Breast epithelium (tissue), 4 donors: ENCODE measurements at places on chromosomes 5 and 9.

DNA sequence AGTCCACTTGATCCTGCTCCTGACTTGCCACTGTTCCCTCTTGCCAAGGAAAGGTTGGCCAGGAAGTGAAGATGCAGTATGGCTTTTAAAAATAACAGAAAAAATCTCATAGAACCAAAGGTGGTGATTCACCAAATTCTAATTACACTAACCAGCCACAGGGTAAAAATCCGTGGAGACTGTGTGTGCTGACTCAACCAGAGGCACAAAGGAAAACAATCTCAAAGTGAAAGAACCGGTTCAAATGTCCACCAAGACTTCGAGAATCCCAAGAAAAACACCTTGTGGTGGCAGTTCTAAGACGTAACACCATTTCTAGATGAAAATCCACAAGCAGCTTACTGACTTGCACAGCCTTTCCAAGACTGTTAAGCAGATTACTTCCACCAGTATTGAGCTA, 279.1 kb downstream of the TLE1 start:
- no peak overlapping the region for H3K27ac ChIP-seq
- no peaks in the 10 kb centered on the region for H3K36me3 ChIP-seq
- no peak overlapping the region for H3K4me3 ChIP-seq

- no peak for DNase-seq
- no peak overlapping the region for H3K27ac ChIP-seq
- H3K4me1 ChIP-seq, result peaks cover 11% of the 10 kb centered on the region
- no peaks in the 10 kb centered on the region for H3K36me3 ChIP-seq
- H3K4me3 ChIP-seq, result no peak overlapping the region
- H3K27me3 ChIP-seq, result no peaks in the 10 kb centered on the region
Observed at GRCh38 chr9:19283072-19283710, 52.7 kb downstream of the DENND4C start.

- H3K27me3 ChIP-seq, result no peaks in the 10 kb centered on the region
- H3K27ac ChIP-seq, result peak overlapping the region; percentile 79
- H3K36me3 ChIP-seq, result no peaks in the 10 kb centered on the region
Observed at GRCh38 chr5:125484272-125484741, 737.9 kb upstream of the ZNF608 start.

- DNase-seq, result no peak
- H3K4me3 ChIP-seq, result no peak overlapping the region
- H3K4me1 ChIP-seq, result no peaks in the 10 kb centered on the region
- no peaks in the 10 kb centered on the region for H3K36me3 ChIP-seq
- no peak overlapping the region for H3K27ac ChIP-seq
Observed at GRCh38 chr9:111966861-111967291, 70.3 kb downstream of the UGCG start.

- no peaks in the 10 kb centered on the region for H3K4me1 ChIP-seq
- no peaks in the 10 kb centered on the region for H3K36me3 ChIP-seq
- no peaks in the 10 kb centered on the region for H3K27me3 ChIP-seq
Observed at GRCh38 chr5:138918686-138919085, 43.6 kb upstream of the LRRTM2 start.

DNA sequence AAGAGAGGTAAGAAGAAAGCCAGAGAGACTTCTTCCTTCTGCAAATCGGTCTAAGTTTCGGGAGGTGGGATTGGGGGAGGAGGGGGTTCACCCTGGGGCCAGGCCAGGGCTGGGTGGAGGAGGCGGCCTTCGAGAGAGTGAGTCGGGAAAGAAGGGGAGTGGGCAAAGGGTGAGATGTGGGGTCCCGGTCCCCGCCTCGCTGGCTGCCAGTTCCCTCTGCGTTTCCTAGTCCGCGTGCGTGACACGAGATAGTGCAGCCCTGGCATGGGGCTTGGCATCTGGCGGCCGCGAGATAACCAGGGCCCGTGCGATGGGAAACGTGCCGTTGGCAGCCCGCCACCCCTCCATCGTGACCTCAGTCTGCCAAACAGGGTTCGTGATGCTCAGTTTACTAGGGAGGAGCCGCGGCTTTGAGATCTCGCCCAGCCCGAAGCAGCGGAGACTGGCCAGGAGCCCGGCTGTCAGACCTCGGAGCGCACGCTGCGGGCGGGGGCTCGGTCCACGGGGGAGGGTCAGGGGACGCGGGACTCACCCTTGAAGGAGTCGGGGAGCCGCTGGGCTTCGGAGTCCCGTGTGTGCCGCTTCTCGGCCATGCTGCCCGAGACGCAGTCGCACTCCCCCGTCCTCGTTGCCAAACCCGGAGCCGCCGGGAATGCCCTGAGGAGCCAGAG, at the start of gene STOM:
STOM (minus strand) TSS at position 656 of the 671 bp plus-strand sequence; CDS start at position 593, 63 bp downstream.
- H3K4me3 ChIP-seq, result peak within 1 kb of the TSS; percentile 68
- DNase-seq, result peak; percentile 75
- H3K27me3 ChIP-seq, result no peaks in the 10 kb centered on the region
- H3K27ac ChIP-seq, result peak within 1 kb of the TSS; percentile 99
- no peaks in the 10 kb centered on the region for H3K36me3 ChIP-seq
- H3K4me1 ChIP-seq, result peaks cover 27% of the 10 kb centered on the region

- no peak overlapping the region for H3K4me3 ChIP-seq
- no peaks in the 10 kb centered on the region for H3K36me3 ChIP-seq
- no peaks in the 10 kb centered on the region for H3K27me3 ChIP-seq
- H3K27ac ChIP-seq, result no peak overlapping the region
- no peak for DNase-seq
Observed at GRCh38 chr5:90285581-90285980, 124.0 kb downstream of the CETN3 start.

- no peak overlapping the region for H3K27ac ChIP-seq
- DNase-seq, result no peak
- H3K4me1 ChIP-seq, result no peaks in the 10 kb centered on the region
Observed at GRCh38 chr5:150256410-150257064, 33.0 kb downstream of the CAMK2A start.

GRCh38 chr5:72508241-72509170, 1.3 kb upstream of the ZNF366 start:
- no peaks in the 10 kb centered on the region for H3K36me3 ChIP-seq
- H3K27ac ChIP-seq, result no peak overlapping the region
- no peaks in the 10 kb centered on the region for H3K27me3 ChIP-seq
- no peak for DNase-seq
- no peak overlapping the region for H3K4me3 ChIP-seq

DNA sequence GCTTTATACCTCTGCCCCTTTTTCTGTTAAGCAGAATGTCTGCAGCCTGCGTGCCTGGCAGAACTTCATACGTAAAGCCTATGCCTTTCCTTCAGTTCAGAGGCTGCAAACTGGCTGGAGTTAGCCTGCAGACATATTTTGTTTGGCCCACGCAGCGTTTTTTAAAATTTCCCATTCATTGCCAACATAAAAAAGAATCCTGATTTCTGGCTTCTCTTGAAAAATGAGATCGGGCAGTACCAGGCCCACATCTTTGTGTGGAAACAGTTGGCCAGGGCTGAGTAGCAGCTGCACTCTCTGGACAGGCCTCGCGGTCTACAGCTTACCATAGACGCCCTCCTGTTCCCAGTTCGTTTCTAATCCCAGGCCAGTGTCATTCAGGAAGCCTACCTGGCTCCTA, 104.4 kb downstream of the SMARCA2 start:
- no peak for DNase-seq
- H3K4me1 ChIP-seq, result peaks cover 12% of the 10 kb centered on the region
- H3K36me3 ChIP-seq, result no peaks in the 10 kb centered on the region
- no peak overlapping the region for H3K4me3 ChIP-seq
- peak overlapping the region; percentile 56 for H3K27ac ChIP-seq

DNA sequence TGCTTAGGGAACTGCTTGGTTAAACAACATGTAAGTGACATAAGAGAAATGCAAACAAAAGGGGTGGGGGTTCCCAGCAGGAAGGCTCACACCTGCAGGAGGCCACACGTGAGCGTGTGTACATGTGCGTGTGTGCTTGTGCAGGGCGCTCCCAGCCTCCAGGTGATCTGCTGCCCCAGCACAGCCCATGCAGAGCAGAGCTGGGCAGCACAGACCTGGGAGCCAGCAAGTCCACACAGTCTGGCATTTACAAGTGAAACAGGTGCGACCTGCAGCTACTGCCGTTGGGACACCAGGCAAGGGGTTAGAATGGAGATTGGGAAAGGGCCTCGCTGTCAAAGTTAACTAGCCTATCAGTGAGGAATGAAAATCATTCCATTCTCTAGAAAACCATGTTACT, 41.8 kb downstream of the GRAMD2B start:
- peak overlapping the region; percentile 79 for H3K27ac ChIP-seq
- no peaks in the 10 kb centered on the region for H3K36me3 ChIP-seq
- H3K27me3 ChIP-seq, result no peaks in the 10 kb centered on the region
- H3K4me1 ChIP-seq, result peaks cover 36% of the 10 kb centered on the region

DNA sequence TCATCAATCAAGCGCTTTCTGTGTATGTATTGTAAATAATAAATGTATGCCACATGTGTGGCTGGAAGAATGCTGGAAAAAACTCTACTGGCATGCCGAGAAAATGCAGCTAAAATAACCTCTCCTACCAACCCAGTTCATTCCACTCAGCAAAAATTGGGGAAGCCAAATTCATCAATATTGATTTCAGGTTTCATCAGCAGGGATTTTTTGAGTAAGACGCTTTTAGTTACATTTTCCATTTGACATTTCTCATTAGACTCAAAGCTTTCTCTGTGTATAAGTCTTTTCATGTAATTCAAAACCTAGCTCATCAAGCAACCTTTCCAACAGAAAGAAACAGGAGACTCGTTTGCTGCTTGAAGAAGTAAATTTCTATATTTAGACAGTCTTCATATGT, 338.1 kb downstream of the DMRT2 start:
- no peak overlapping the region for H3K27ac ChIP-seq
- H3K36me3 ChIP-seq, result no peaks in the 10 kb centered on the region
- no peaks in the 10 kb centered on the region for H3K27me3 ChIP-seq
- H3K4me1 ChIP-seq, result no peaks in the 10 kb centered on the region

- no peak for DNase-seq
- H3K4me3 ChIP-seq, result peak overlapping the region; percentile 41
- no peaks in the 10 kb centered on the region for H3K36me3 ChIP-seq
- peaks cover 33% of the 10 kb centered on the region for H3K27me3 ChIP-seq
Observed at GRCh38 chr5:114055318-114056184, 306.3 kb upstream of the KCNN2 start.

GRCh38 chr5:24222876-24223275, 421.9 kb downstream of the CDH10 start:
- H3K4me3 ChIP-seq, result no peak overlapping the region
- H3K27ac ChIP-seq, result no peak overlapping the region

GRCh38 chr9:108933231-108933717, 650 bp downstream of the ELP1 start:
- DNase-seq, result no peak
- peak overlapping the region; percentile 95 for H3K27ac ChIP-seq
- no peaks in the 10 kb centered on the region for H3K4me1 ChIP-seq

DNA sequence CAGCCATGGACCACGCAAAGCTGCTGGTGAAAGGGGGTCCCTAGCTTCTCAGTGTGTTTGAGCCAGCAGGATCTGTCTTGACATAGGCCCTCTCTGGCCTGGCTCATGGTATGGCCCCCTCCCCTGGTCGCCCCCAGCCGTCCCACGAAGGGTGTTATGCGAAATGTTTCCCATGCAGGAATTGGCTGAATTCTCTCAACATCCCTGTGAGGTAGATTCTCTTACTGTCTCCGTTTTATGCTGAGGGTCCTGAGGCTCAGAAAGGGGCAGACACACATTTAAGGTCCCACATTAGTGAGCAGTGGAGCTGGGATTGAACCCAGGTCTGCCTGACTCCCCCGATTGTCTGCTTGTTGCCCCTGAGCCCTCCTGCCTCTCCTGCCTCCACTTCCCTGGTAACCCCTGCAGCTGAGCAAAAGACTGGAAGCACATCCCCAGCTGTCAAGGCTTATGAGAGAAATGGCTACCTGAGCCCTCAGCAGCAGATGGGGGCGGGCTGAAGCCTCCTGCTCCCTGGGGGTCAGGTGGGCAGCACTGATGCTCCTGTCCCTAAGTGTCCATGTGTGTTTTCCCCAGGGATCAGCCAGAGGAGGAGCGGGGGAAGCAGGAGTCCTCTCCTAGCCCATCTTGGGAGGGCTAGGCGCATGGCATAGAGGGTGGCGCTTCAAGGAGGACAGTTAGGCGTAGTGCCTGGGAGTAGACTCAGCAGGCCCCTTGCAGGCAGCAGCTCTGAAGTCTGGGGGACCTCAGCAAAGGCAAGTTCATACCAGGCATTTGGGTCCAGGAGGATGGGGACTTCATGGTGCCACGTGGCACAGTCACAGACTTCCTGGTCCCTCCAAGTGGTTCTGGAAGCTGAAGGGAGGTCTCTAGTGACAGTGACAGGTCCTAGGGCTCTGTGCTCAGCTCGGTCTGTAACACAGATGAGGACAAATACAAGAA, 49.0 kb upstream of the GARNL3 start:
- H3K27me3 ChIP-seq, result no peaks in the 10 kb centered on the region
- H3K27ac ChIP-seq, result no peak overlapping the region
- peak; percentile 19 for DNase-seq

- H3K36me3 ChIP-seq, result no peaks in the 10 kb centered on the region
- H3K27ac ChIP-seq, result no peak overlapping the region
- DNase-seq, result no peak
- H3K27me3 ChIP-seq, result no peaks in the 10 kb centered on the region
Observed at GRCh38 chr9:106324591-106325280, 538.2 kb upstream of the ZNF462 start.

- peaks cover 3% of the 10 kb centered on the region for H3K27me3 ChIP-seq
- H3K36me3 ChIP-seq, result no peaks in the 10 kb centered on the region
- no peak for DNase-seq
- no peak overlapping the region for H3K27ac ChIP-seq
- no peaks in the 10 kb centered on the region for H3K4me1 ChIP-seq
- H3K4me3 ChIP-seq, result no peak overlapping the region
Observed at GRCh38 chr9:135374591-135374990, 105.0 kb upstream of the PPP1R26 start.

GRCh38 chr9:123530244-123530643, 174.2 kb downstream of the CRB2 start:
- no peaks in the 10 kb centered on the region for H3K4me1 ChIP-seq
- H3K27ac ChIP-seq, result no peak overlapping the region
- no peaks in the 10 kb centered on the region for H3K27me3 ChIP-seq
- H3K4me3 ChIP-seq, result no peak overlapping the region

DNA sequence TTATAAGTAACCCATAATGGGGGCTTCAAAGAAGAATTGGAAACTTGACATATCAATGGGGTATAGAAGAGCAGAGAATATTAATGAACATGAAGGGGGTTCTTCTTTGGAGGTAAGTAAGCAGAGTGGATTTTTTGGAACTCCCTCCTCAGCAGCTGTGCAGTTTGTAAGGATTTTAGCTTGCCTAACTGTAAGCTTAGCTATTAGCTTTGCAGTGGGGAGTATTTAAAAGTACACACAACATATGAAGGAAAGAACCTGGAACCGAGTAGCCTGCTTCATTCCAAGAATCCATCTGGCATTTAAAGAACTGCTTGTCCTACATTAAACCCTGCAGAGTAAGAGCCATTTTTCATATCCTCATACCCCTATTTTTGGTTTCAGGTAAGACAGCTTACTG, 2.2 kb upstream of the PBX3 start:
- no peak overlapping the region for H3K4me3 ChIP-seq
- no peaks in the 10 kb centered on the region for H3K36me3 ChIP-seq
- no peak for DNase-seq
- H3K27me3 ChIP-seq, result no peaks in the 10 kb centered on the region

DNA sequence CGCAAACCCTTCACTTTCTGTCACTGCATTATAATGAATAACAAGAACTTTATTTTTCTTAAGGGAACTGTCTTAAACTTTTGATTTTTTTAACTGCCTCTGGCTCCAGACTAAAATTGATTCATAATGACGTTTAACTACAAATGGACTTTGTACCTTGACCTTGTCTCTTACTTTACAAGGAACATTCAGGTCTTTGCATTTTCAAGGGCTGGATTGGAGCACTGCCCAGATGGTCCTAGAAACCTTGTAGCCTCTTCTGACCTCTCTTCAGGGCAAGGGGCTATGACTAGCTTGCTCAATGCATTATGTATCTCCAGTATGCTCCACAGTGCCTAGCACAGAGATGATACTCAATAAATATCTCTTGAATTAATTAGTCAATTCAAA, 612.6 kb upstream of the CLINT1 start:
- no peak for DNase-seq
- no peaks in the 10 kb centered on the region for H3K36me3 ChIP-seq
- no peak overlapping the region for H3K4me3 ChIP-seq
- no peak overlapping the region for H3K27ac ChIP-seq
